ENCODE measurements at places on chromosomes 12 and 14.

DNA sequence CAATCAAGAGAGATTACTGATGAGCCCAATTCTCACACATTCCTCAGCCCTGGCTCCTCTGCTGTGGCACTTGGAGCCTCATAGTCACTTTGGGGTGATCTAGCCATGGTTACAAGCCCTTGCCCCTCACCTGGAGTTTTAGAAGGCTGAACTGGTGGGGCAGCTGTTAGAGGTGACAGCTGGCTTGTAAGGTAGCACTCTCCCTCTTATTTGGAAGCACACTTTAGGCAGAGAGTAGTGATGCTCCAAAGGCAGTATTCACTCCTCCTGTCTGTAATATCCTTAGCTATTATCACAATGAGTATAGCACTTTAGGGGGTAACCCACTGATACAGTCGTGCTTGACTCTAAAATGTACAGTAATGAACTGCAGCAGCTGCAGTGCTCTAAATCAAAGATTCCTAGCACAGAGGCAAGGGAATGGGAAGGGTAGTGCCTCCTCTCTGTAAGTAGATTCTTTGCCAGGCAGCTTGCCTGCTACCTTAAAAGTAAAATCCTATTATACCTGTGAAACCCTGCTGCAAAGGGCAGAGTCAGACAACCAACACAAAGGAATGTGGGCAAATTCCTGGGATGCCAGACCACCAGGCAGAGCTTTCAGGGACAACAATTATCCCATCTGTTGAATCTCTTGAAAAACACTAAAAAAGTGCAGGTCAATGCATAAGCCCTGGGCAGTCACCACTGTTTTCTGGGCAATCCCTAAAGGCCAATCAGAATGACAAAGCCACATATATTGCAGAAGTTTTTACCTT lies 336.3 kb downstream of the NOVA1 start:
- DNase-seq, result no peak

DNA sequence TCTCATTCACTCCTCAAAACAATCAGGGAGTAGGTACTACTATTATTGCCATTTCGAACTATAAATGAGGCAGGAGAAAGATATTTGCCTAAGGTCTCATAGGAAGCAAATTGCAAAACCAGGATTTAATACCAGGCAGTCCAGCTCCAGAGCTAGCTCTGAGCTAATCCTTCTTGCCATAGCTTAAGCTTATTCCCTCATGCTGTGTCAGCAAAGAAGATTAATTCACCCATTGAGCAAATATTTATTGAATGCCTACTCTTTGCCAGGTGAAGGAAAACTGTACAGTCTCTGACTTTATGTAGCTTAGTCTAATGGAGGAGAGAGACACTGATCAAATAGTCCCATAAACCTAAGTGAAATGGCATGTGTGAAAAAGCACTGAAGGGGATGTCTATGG lies 19.5 kb downstream of the KCNA5 start:
- no peak for DNase-seq

- DNase-seq, result no peak
Observed at GRCh38 chr14:101957406-101958234, 6.8 kb upstream of the DYNC1H1 start.

DNA sequence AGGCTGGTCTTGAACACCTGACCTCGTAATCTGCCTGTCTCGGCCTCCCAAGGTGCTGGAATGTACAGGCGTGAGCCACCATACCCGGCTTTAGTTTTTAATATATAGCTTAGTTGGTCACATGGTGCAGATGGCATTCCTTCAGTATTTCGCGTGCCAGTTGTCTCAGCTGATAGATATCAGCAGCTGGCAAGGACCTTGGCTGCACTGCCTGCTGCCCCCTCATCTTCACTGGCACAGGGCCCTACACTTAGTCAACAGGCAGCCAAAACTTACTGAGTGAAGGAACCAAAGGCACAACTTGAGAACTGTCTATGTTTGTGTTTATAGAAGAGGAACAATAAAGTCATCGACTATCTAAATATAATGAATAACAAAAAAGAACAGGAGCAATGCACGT lies 31.0 kb downstream of the EID3 start:
- DNase-seq, result no peak

DNA sequence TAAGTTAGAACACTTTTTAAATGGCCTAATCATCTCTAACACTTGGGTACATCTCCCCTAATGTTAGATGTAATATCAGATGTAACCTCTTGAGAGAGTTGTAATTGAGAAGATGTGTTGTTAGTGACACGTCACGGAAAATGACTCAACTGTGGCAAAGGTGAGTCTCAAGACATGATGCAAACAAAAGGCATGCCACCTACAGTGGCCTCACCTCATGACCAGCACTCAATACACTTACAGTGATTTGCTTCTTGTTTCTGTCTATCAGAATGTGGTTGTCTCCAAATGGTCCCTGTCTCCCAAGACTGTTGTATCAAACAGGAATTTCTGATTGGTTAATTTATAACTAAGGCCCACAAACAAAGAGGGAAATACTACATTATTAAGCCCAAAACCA lies 91.2 kb downstream of the SLC25A21 start:
- no peak for DNase-seq

GRCh38 chr14:81571437-81571836 lies 37.8 kb upstream of the SEL1L start:
- DNase-seq, result no peak

DNA sequence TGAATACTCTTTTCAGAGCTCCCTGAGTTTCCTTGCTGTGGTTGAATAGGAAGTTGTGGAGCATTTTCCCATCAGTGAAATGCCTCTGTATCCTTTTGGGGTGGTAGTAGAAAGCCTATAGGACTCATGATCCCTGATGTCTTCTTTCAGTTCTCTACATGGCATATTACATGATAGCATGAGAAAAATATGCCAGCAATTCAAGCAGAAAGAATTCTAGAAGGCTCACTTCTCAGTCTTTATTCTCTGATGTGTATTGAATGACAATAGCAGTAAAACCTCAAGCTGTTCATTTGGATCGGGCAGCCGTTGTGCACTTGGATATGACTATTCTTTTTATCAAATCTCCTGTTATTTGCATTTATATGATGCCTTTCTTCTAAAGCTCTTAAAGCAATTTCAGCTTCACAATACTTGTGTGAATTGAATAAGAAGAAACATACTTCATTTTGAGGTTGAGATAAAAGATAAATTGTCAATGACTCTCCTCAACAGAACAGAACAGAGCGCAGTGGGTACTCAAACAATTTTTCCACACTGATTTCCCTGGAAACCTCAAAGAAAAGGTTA lies 251.5 kb upstream of the FBXO33 start:
- no peak for DNase-seq

DNA sequence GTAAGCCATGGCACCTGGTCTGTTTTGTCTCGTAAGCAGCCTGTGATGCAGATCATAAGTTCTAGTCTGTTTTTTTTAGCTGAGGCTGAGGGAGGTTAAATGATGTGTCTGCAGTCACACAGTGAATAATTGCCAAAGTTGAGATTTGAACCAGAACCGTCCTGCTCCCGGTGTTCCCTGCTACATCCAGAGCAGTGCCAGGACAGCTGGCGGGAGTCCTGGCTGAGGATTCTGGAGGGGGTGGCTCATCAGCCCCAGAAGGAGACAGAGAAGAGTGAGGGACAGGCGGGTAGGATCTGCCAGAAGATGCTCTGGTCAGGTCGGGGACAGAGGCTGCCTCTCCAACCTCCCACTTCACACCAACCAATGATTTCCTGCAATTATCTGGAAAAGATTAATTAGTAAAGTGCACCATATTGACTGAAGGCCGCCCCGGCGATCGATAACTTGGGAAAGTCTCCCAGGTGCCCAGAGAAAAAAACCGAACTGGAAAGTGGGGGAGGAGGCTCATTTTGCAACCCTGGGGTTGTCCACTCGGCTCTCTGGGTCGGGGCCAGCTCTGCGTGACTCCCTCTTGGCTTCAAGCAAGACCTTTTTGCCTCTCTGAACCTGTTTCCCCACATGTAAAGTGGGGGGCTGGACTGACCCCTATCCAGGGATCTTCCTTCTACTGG lies 42.1 kb downstream of the MVK start:
- DNase-seq, result no peak

DNA sequence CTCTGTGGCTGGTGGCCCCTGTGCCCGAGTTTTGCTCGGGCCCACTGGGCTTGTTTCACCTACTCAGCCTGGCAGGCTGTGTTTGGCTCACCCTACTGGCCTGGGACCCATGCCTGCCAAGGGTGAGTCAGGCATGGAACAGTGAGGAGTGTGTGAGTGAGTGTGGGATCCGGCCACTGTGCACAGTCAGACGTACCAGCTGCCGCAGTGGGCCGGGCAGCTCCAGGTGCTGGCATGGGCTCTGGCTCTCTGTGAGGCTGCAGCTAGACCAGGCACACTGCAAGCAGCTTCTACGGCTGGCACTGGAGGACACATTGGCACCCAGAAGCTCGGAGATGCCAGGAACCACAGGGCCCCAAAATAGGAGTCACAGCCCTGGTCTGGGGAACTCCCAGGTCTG lies 40.6 kb downstream of the HSD17B6 start:
- DNase-seq, result no peak

- peak; percentile 65 for DNase-seq
Observed at GRCh38 chr14:23120541-23121251, 1.6 kb upstream of the CEBPE start.

DNA sequence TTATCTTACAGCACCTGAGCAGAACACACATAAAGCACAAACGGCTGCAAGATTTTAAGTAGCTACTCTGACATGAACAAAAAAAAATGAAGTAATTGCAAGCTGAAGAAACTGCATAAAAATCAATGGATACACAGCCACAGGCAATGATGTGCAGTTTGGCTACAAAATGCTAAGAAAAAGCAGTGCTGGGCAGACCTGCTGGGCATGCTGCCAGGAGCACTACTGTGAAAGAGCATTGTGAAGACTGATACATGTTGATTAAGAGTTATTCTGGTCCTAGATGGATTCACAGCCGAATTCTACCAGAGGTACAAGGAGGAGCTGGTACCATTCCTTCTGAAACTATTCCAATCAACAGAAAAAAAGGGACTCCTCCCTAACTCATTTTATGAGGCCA lies 20.1 kb upstream of the RTN1 start:
- no peak for DNase-seq

DNA sequence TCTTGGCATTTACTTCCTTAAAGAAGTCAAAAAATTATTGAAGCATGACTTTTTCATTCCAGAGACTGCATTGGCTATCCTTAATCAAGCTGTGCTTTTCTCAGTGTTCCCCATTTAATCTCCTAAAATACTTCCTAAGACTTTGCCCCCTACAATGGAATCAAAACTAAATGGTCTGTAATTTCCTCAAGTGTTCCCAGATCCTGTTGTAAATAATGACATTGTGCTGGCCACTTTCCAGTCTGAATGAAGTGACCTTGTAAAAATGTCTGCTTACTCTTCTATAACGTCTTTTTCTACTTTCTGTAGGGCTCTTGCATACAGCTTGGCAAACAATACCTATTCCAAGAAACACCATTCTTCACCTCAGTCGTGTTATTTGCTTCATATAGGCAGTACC lies 45.3 kb upstream of the MBIP start:
- no peak for DNase-seq

- DNase-seq, result peak; percentile 0
Observed at GRCh38 chr14:53093206-53093605, 59.9 kb downstream of the DDHD1 start.
